ENCODE measurements at places on chromosomes 5 and 9. TPM values are rescaled to one million over a fixed set of nuclear protein-coding genes. Genes with fewer than 3 reads are reported as not detected.

TAF11L9 gene
- total RNA-seq, result not detected

UBAP2 gene
- 36.2 TPM for total RNA-seq

WNK2 gene
- total RNA-seq, result 0.35 TPM

PTGER4 gene
- 31.2 TPM for total RNA-seq

PCDHB9 gene
- 2.5 TPM for total RNA-seq

PCDHB2 gene
- 3.8 TPM for total RNA-seq

PCDHGA10 gene
- total RNA-seq, result 6.2 TPM

PDZD2 gene
- total RNA-seq, result 70.9 TPM

STK32A gene
- total RNA-seq, result 10.2 TPM

GARIN3 gene
- total RNA-seq, result not detected

PCDHA12 gene
- 8.8 TPM for total RNA-seq

TENT4A gene
- 19.9 TPM for total RNA-seq

SHISAL2B gene
- total RNA-seq, result not detected

PCDHA9 gene
- total RNA-seq, result 0.20 TPM

ALDH1A1 gene
- total RNA-seq, result 212 TPM

PCDHB6 gene
- 0.75 TPM for total RNA-seq

NXNL2 gene
- not detected for total RNA-seq

C5orf22 gene
- 24.1 TPM for total RNA-seq

ODF2 gene
- total RNA-seq, result 17.3 TPM

GABRP gene
- total RNA-seq, result not detected

PCDHB14 gene
- total RNA-seq, result 3.0 TPM

ZBTB5 gene
- total RNA-seq, result 10.1 TPM

NFX1 gene
- 45.0 TPM for total RNA-seq

IFNK gene
- total RNA-seq, result not detected

PCDHB4 gene
- 3.0 TPM for total RNA-seq

CATSPER3 gene
- total RNA-seq, result 0.87 TPM

C9orf50 gene
- total RNA-seq, result not detected

ENG gene
- total RNA-seq, result 322 TPM

ELOVL7 gene
- 8.2 TPM for total RNA-seq

SLC6A19 gene
- not detected for total RNA-seq

CER1 gene
- total RNA-seq, result not detected
